ENCODE measurements at places on chromosomes 5 and 9.

- no peak for DNase-seq
Observed at GRCh38 chr5:139454568-139455290, 7.8 kb downstream of the ECSCR start.

DNA sequence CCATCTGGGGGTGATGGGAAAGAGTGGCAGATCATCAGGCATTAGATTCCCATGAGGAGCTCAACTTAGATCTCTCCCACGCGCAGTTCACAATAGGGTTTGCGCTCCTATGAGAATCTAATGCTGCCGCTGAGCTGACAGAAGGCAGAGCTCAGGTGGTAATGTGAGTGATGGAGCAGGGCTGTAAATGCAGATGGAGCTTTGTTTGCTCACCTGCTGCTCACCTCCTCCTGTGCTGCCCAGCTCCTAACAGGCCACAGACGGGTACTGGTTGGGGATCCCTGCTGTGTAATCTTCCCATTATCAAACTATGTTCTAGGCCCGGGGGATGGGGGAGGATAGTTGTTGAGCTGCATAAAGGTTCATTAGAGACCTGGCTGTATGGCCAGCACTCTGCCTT, 58.4 kb downstream of the UGCG start:
- DNase-seq, result no peak

DNA sequence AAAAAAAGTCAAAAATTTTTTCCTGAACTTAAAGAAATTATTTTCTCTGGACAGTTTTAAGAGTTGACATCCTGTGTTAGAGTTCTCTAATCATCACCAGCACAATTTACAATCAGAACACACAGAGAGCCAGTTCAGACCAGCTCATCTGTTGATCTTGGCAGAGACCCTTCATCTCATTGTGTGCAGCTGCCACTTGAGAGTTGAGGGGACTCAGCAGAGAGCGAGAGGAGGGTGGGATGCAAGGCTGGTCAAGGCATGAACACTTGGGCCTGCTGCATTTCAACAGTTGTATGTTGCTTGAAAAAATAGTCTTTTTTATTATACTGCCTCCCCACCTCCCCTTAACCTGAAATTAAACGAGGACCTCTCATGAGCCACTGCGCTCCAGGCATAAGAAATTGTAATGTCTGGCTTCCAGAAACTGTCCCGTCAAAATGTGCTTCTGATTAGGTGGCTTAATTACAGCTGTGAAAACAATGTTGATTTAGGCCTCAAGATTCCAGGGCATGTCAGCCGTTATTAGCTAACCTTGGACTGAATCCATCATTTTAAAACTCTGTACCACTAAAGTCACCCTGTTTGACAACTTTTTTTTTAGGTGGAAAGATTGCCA, 383.6 kb downstream of the CCDC171 start:
- DNase-seq, result peak; percentile 48

DNA sequence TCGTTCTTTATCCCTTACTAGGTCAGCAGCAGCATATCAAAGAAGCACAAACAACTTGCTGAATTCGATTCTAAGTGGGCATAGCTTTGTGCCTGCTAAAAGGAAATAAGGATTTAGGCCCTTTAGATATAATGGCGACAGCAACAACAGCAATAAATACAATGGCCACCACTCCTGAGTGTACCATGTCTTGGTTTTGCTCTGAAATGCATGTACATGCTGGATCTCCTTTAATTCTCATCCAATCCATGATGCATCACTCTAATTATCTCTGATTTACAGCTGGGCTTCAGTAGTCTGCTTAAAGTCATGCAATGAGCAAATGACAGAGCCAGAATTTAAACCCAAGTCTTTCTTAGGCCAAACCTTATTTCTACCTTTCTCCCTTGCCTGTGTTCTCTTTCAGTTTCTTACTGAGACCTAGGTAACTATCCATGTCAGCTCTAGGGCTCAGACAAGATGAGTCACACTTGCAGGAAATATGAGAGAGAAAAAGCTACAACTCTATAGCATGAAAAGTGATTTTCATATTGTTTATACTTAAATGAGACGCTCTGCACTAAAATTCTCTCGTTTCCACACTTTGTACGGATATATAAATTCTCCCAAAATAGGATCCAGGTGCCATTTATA, 111.8 kb downstream of the HMHB1 start:
- DNase-seq, result peak; percentile 37

DNA sequence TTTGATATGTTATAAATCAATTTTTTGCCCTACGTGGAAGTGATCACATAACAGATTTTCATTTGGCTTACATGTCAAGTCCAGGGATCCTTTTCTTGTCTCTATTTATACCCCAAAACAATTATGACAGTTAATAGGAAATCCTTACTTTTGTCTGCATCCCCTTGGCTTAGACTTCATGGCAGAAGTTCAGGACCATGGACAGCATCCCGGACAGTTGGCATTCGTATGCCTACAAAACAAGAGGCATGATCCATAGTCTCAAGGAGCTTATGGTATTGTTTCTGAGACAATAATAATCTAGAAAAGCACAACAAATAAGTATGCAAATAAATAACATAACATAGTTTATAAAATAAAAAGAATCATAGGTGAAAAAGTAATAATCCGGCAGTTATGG, 214.3 kb upstream of the GRIA1 start:
- DNase-seq, result peak; percentile 61

GRCh38 chr5:134555890-134556311, 30.4 kb downstream of the JADE2 start:
- peak; percentile 82 for DNase-seq

DNA sequence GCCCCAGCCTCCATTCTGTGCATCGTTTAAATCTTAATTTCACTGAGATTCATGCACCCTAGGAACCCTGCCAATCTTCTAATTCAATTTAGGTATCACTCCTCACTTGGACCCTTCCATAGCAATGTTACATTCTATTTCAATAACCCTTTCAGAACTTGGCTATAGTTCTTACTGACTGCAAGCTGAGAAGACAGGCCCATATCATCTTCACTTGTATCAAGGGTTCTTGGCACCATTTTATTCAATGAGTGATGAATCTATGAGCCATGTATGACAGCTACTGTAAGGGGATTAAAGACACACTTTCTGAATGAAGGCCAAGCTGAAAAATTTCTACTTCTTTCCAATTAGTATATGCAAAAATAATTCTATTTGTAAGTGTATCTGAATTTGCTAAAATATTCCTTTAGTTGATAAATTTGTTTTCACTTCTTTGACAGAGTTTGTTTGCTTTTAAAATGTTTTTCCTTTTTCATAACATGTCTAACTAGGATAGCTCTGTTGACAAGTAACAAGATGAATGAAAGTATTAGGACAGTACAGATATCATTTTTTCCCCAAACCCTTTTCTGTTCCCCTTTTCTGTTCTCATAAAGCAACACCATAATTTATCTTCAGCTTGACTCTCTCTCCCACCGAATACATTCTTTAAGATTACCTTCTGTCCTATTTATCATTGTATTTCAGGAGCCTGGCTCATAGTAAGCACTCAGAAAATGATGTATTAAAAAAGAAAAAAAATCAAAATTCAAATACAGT, 9.6 kb downstream of the ITGA2 start:
- no peak for DNase-seq

DNA sequence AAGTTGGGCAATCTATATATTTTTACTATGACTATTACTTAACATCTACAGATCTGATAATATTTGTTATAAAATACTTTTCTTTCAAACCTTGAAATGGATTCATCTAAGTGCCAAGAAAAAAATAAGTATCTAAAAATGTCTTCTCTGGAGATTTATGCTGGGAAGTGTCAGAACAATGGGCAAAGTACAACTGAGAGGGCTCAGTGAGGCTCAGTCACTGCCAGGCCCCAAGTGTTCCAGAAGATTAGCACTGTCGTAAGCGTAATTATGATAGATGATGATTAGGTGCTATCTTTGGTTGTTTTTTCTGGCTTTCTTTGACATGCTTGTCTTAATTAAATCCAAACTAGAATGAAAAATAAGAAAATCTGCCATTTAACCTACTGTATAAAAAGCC, 72.2 kb upstream of the ADAMTS19 start:
- no peak for DNase-seq

GRCh38 chr9:34376596-34377403, at the start of gene MYORG:
TSS of gene MYORG (minus strand) at chr9:34376898. CDS start at chr9:34372943, 3,955 bp downstream.
- DNase-seq, result peak; percentile 89
